ENCODE measurements at places on chromosomes 2 and 18.
A peak's percentile ranks its signal among the peaks of the same experiment; 100 is the strongest.

DNA sequence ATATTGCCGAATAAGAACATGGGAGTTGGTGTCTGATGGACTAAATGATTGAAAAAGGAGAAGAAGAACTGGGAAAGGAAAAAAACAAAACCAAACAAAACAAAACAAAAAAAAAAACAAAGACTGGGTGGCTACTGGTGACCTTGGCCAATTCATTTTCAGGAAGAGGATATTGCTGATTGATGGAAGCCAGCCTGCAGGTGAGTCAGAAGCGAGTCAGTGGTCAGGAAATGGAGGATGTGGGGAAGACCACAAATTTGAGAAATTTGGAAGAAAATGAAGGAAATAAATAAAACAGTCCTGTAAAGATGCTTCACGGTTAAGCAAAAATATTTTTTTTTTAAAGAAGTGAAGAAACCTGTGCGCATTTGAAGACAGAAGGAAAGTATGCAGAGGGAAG, 296.9 kb downstream of the ZNF521 start:
- no peak for DNase-seq

GRCh38 chr2:43798300-43798699, 24.5 kb downstream of the DYNC2LI1 start:
- DNase-seq = no peak

- no peak for DNase-seq
Measured at GRCh38 chr2:42973726-42974125, 181.3 kb upstream of the HAAO start.

- DNase-seq = no peak
Measured at GRCh38 chr2:122506620-122507019, 751.2 kb downstream of the TSN start.

DNA sequence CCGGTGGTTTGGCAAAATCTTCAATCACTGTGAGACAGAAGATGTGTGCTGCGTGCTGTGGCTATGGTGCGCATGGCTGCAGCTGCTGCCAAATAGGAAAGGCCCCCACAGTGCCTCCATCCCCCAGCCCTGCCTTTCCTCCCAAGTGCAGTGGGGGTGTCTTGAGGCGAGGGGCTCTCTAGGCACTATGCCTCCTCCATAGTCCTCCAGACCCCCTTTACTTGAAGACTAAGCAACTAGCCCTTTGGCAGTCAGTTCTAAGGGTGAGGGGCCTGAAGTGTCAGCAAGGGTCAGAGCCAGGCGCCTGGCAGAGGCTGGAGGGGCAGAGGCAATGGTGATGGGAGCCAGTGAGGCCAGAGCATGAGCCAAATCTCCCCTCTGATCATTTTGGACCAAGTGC, 13.6 kb upstream of the TMEM185B start:
- DNase-seq = no peak

- DNase-seq = no peak
Measured at GRCh38 chr18:62790871-62791772, 75.8 kb downstream of the PHLPP1 start.

- no peak for DNase-seq
Measured at GRCh38 chr2:20590704-20591515, 60.0 kb downstream of the HS1BP3 start.

DNA sequence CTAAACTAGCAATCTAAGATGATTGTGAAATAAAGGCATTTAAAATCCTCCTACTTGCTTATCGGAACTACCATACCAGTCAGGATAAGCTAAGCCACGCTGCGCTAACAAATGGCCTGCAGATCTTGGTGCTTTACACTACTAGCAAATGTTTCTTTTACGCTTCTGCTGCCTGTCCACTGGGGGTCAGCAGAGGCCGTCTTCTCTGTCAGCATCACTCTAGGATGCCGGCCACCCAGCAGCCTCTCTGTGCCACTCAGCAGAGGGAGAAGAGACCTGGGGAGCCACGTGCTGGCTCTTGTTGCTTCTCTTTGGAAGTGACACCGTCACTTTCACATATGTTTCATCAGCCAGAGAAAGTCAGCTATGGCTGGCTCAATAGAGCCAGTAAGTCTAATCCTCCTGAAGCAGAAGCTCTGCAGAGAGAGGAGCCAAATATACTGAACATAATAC, 36.6 kb downstream of the COPS8 start:
- DNase-seq = no peak

GRCh38 chr2:8402222-8402621, 279.6 kb upstream of the ID2 start:
- DNase-seq = peak; percentile 80

- no peak for DNase-seq
Measured at GRCh38 chr2:129915303-129915840, 64.1 kb upstream of the RAB6C start.

DNA sequence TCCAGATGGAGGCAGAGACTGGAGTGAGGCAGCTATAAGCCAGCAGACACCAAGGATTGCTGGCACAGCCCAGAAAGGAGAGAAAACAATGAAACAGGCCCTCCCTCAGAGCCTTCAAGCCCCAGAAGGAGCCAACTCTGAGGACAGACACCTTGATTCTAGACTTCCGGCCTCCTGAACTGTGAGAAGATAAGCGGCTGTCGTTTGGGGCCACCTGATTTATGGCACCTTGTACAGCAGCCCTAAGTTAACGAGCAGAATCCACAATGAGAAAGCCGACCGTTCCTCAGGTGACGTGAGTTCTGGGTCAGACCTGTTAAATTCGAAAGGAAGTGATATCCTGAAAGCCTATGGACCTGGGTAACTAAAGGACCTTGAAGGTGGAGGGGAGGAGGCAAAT, 7.3 kb upstream of the CNDP2 start:
- no peak for DNase-seq

DNA sequence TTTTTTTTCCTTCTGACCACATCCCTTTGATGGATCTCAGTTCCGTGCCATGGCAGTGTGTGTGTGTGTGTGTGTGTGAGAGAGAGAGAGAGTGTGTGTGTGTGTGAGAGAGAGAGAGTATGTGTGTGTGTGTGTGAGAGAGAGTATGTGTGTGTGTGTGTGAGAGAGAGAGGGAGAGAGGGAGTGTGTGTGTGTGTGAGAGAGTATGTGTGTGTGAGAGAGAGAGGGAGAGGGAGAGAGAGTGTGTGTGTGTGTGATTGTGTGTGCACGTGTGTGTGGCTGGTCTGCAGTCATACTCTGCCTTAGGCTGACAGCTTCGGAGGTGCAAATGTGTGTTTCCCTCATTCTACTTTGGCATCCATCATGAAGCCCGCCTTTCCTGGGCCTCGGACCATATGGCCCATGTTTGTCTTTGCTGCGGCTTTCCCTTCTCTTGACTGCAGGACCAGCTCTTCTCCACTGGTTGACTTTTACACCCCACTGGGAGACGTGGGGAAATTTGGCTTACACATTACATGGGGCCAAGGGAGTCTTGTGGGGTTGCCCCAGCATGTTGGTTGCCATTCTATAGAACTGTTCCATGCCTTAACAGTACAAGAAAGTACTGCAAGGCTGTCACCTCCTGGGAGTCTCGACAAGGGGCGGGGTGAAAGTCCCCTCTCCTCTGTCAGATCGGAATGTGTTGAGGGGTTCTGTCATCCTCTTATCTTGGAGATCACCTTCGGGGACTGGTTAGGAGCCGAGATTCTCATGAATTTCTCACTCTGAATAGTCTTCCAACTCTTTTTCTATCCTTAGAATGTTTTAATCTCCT, 21.6 kb downstream of the TSN start:
- no peak for DNase-seq

GRCh38 chr2:235238537-235238936, 255.3 kb upstream of the AGAP1 start:
- peak; percentile 5 for DNase-seq

DNA sequence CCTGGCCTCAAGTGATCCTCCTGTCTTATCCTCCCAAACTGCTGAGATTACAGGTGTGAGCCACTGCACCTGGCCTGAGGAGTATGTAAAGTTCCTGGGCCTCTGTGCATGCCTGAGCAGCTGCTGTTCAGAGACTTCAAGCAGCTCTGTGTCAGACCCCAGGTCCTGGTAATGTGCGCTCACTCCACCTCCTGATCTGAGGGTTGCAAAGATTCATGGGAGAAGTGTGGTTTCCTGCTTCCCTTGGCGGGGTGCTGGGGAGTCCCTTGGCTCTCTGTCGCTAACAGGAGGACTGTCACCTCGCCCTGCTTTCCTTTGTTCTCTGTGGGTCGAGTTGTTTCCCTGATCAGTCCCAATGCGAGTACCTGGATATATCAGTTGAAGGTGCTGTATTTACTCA, 8.6 kb upstream of the IL36A start:
- DNase-seq = no peak

GRCh38 chr2:65876114-65876513, 443.7 kb upstream of the SPRED2 start:
- no peak for DNase-seq

DNA sequence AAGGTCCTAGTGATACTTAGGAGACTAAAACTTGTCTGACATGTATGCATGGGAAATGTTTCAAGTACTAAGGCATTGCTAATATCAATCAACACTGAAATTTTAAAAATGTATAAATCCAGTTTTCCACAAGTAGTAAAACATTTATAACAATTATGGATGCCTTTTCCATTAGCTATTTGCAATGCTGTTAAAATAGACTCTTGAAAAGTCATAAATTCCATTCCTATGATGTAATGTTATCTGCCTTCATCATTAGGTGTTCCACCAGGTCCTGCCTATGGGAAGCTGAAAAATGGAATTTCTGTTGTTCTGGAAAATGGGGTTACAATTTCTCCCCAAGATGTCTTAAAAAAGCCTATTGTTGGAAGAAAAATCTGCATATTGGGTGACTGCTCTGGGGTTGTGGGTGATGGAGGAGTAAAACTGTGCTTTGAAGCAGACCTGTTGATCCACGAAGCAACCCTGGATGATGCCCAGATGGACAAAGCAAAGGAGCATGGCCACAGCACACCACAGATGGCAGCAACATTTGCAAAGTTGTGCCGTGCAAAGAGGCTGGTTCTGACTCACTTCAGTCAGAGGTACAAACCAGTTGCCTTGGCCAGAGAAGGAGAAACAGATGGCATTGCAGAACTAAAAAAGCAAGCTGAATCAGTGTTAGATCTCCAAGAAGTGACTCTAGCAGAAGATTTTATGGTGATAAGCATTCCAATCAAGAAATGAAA, 18.7 kb downstream of the ELAC1 start:
- no peak for DNase-seq

GRCh38 chr2:100309973-100310719, 12.2 kb downstream of the LONRF2 start:
- no peak for DNase-seq

DNA sequence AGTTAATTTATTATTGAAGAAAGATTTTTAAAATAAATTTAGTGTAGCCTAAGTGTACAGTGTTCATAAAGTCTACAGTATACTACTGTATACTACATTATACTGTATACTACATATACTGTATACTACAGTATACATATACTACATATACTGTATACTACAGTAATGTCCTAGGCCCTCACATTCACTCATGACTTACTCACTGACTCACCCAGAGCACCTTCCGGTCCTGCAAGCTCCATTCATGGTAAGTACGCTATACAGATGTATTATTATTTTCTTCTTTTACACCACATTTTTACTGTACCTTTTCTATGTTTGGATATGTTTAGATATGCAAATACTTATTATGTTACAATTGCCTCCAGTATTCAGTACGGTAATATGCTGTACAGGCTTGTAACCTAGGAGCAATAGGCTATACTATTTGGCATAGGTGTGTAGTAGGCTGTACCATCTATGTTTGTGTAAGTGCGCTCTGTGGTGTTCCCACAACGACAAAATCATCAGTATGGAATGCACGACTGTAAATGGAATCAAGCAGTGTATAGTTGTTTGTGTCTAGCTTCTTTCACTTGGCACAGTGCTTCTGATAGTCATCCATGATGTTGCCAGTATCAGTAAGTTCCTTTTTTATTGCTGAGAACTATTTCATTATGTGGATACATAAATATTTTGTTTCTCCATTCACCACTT, 245.7 kb downstream of the MTX2 start:
- no peak for DNase-seq

DNA sequence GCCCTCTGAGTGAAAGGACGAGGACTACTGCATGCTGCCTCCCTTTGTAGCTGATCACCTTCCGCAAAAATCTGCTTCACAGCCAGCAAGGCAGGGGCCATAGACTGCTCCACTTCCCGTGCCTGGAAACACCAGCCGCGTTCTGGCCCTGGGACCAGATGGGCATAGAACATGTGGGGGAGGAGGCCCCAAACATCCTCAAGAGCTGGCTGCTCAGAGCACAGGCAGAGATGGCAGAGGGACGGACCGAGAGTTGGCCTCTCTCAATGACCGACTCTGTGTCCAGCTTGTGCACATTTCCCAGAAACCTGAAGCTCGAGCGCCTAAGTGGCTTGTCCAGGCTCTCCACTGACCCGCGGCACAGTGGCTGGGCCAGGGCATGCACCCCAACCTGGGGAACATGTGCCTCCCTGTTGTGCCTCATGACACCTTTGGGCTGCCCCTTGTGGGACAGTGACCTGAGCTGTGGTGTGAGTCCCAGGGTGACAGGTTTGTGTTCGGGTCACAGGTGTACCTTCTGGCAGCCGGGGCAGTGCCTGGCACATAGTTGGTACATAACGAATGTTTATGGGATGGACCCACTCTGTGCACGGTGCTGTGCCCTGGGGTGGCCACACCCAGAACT, 9.1 kb downstream of the KCNF1 start:
- DNase-seq = no peak

- peak; percentile 10 for DNase-seq
Measured at GRCh38 chr2:106542746-106543359, 55.7 kb downstream of the CD8B2 start.

- no peak for DNase-seq
Measured at GRCh38 chr2:367246-367645, 79.4 kb upstream of the ALKAL2 start.

GRCh38 chr2:5736886-5737285, 44.7 kb downstream of the SOX11 start:
- DNase-seq = no peak

- no peak for DNase-seq
Measured at GRCh38 chr2:241974096-241974495, 104.6 kb downstream of the RTP5 start.

DNA sequence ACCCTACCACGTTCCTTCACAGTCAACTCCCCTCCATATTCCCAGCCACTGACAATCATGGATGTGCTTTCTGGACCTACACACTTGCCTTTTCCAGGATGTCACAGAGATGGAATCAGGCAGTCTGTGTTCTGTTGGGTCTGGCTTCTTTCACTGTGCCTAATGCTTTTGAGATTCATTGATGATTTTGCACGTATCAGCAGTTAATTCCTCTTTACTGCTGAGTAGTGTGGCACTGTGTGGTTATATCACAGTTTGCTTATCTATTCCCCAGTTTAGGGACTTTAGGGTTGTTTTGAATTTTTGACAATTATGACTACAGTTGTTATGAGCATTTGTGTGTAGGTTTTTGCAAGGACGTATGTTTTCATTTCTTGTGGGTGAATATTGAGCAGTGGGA, 191.7 kb downstream of the ACKR3 start:
- DNase-seq = no peak

Data from NCI-H524 treated with DMSO at 0.1 percent for 48 hours (cell line).